T-helper 1 cell (primary cell): ENCODE measurements at places on chromosomes 4 and X.

DNA sequence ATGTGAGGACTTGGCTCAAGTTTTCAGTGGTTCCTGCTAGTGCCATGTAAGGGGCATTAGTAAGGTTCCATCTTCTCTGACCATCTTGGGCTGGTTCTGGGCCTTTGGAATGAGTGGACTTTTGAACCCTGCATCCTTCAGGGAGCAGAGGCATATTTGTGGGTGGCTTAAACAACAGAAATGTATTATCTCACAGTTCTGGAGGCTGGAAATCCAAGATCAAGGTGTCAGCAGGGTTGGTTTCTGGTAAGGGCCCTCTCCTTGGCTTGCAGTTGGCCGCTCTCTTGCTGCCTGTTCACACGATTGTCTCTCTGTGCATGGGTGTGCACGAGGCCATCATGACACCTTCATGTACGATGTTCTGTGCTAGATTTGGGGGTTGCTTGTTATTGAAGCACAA lies 21.3 kb downstream of the CCKAR start:
- DNase-seq = no peak

GRCh38 chrX:20046223-20046622 lies 55.4 kb upstream of the BCLAF3 start:
- DNase-seq = no peak

DNA sequence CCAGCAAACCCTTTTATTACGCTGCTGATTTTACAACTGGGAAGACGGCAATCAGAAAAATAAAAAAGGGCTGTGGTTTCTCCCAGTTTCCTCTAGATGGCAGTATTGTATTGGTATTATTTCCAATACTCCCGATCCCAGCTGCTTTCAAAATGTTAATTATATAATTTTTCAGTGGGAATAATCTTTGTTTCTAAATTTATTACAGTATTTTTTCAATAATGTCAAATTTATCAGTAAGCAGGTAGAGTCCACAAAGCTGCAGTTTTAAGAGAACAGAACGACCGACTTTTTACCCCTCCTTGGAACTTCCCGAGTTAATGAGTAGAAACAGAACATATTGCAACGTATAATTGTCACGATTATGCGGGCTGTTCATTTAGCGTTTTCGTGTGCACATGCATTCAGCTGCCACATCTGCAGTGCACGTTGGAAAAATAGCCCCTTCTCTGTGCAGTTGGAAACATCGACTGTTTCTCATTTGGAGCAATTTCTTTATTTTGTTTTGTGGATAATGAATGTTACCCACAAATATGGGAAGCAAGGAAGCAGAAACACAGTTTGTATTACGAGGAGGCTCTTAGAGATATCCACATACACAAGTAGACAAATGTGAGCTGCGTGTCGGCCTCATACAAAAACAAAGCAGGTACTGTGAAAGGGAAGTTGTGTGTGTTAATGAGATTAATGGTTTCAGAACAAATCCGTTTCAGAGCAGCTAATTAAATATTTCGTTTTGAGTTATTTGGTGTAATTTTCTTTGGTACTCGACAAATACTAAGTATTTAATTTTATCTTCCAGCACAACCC lies 188.0 kb downstream of the STIM2 start:
- DNase-seq = no peak

- no peak for DNase-seq
Measured at GRCh38 chrX:1111601-1112300, 100.7 kb downstream of the CRLF2 start.

DNA sequence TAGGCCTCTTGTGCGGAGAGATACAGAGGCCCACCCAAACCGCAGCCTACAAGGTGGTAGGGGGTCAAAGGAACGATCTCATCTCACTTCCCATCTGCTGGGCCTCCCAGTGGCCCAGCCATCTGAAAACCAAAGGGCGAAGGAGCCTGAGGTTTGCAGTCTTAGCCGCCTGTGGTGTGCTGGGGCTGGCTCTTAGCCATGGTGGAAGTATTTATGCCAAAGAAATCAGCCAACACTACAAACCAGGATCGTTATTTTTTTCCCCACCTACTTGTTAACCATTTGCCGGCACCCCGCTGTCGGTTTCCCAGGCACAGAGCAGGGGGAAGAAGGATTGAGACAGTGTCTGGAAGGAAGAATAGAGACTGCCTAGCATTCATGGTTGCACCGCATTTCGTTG lies 30.9 kb upstream of the CDKL5 start:
- DNase-seq = no peak

DNA sequence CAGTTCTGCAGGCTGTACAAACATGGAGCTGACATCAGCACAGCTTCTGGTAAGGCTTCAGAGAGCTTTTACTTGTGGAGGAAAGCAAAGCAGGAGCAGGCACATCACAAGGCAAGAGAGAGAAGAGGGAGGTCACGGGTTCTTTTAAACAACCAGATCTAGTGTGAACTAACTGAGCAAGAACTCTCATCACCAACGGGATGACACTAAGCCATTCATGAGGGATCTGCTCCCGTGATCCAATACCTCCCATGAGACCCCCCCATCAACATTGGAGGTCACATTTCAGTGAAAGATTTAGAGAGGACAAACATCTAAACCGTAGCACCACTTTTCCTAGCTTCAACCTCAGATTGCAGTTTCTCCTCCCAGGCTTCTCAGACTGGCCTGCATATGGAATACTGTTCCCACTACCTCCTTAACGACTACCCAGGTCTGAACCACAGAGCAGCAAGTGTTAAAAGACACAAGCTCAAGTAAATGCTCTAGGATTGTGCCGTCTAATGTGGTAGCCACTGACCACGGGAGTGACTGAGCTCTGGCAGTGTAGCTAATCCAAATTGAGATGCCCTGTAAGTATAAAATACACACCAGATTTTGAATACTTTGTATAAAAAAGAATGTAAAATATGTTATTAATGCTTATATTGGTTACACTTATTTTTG lies 192.7 kb downstream of the PTTG2 start:
- no peak for DNase-seq

- DNase-seq = no peak
Measured at GRCh38 chr4:76526585-76526990, 91.6 kb downstream of the SHROOM3 start.

DNA sequence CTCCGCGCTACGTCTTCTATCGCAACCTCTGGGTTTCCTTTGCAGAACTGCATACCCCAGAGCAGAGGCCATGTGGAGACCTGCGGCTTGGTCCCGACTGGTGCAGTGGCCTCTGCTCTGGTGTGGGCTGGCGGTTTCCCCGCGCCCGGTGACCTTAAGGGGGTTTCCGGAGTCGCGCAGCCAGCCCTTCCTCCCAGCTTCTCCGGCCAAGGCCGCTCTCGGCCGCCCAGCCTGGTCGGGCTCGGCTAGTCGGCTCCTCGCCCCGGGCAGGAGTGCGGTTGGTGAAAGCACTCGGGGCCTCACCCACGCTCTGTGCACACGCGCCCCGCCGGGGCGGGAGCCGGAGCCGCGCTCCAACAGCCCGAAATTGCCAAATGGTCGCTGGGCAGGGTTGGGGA lies 84.9 kb downstream of the BCOR start:
- no peak for DNase-seq

DNA sequence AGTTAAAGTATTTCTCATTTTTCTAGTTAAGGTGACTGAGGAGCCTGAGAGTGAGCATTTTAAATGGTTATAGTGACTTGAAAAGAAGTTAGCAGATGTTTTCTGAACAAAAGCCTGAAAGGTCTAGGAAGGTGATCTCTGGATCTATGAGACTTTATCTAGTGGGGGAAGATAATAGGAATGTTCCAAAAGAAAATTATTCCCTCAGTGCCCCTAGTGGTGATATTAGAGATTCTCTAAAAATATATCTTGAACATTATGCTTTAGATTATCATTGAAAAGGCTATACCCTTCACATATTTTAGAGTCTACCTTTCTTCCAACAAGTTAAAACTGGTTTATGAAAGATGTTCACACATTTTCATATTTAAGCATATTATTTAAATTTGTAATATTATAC lies 69.0 kb upstream of the SPANXN1 start:
- DNase-seq = no peak

DNA sequence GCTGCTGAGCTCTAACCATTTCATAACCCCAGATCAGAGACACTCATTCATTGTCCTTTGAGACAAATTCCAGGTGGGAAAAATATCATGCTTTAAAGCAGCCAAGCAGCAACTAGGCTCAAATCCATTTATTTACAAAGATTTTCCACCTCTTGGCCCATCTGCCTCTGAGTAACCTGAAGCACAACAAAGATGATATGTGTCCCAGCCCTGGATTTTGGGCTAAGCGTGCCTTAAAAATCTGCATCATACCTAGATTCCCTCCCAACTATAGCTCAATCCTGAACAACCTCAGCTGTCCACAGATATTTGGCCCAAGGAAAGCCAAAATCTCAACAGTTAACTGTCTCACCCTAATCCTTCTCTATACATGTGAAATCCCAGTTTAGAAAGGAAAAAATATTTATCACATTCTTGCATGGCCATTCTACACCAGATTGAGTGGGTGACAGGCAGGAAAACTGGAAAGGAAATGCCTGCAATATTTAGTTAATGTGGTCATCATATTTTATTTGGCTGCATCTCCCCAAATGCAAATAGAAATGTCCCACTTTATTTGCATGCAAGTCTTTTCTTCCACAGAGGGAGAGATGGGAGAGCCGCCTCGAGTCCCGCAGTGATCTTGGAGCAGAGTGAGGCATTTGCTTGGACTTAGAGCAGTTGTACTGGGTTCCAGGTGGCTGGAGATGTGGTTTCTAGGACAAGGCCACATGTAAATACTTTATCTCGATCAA lies 146.4 kb upstream of the EOLA2 start:
- DNase-seq = no peak
